ENCODE measurements at places on chromosomes 3 and 15. TPM values are rescaled to one million over a fixed set of nuclear protein-coding genes. Genes with fewer than 3 reads are reported as not detected.

Gene CCDC39
- not detected for total RNA-seq

Gene TEX55
- total RNA-seq: under 0.01 TPM

Gene PPP1R14D
- not detected for total RNA-seq

Gene RTP3
- total RNA-seq: not detected

Gene ANKRD63
- total RNA-seq: 1.1 TPM

Gene GABRR3
- not detected for total RNA-seq

Gene MEIS2
- total RNA-seq: 0.54 TPM

Gene BFSP2
- total RNA-seq: 0.27 TPM

Gene TAMM41
- 10.0 TPM for total RNA-seq

Gene GOLGA6D
- under 0.01 TPM for total RNA-seq

Gene GP5
- 0.27 TPM for total RNA-seq

Gene EIF2A
- 118 TPM for total RNA-seq

Gene LTF
- total RNA-seq: 3.2 TPM

Gene ATP13A3
- total RNA-seq: 19.4 TPM

Gene NMNAT3
- total RNA-seq: 28.8 TPM

Gene IGSF10
- 1.3 TPM for total RNA-seq

Gene NEDD4
- 18.0 TPM for total RNA-seq

Gene DPPA2
- under 0.01 TPM for total RNA-seq

Gene RPL29
- 3,278 TPM for total RNA-seq

Gene KBTBD13
- not detected for total RNA-seq

Gene IL16
- total RNA-seq: 44.7 TPM

Gene GRK7
- total RNA-seq: not detected

Gene AAGAB
- total RNA-seq: 21.5 TPM

Gene TTC23
- total RNA-seq: 4.6 TPM

Gene PLOD2
- 8.1 TPM for total RNA-seq

Gene FOXL2
- total RNA-seq: under 0.01 TPM

Gene STRIT1
- not detected for total RNA-seq

Gene MYL3
- not detected for total RNA-seq

Gene TEX9
- 3.8 TPM for total RNA-seq

Gene PP2D1
- not detected for total RNA-seq

Gene PLSCR2
- not detected for total RNA-seq

Gene SAMMSON
- total RNA-seq: under 0.01 TPM

Gene MED12L
- 47.9 TPM for total RNA-seq

Gene COL6A5
- total RNA-seq: 0.54 TPM

Gene DNAJB8
- under 0.01 TPM for total RNA-seq

Gene CYP1A2
- not detected for total RNA-seq

Gene KIF23
- total RNA-seq: 2.2 TPM

Gene CRABP1
- 1.3 TPM for total RNA-seq

Gene SAMD7
- total RNA-seq: not detected

Gene KAT2B
- total RNA-seq: 4.6 TPM

Gene SCN11A
- total RNA-seq: under 0.01 TPM

Gene DZIP1L
- total RNA-seq: 7.3 TPM
